ENCODE measurements at places on chromosomes 7 and 10.

GRCh38 chr10:103737735-103738367 lies 117.5 kb downstream of the SH3PXD2A start:
- DNase-seq, result no peak

- peak; percentile 84 for DNase-seq
Observed at GRCh38 chr10:43689955-43690771, 41.5 kb upstream of the ZNF32 start.

DNA sequence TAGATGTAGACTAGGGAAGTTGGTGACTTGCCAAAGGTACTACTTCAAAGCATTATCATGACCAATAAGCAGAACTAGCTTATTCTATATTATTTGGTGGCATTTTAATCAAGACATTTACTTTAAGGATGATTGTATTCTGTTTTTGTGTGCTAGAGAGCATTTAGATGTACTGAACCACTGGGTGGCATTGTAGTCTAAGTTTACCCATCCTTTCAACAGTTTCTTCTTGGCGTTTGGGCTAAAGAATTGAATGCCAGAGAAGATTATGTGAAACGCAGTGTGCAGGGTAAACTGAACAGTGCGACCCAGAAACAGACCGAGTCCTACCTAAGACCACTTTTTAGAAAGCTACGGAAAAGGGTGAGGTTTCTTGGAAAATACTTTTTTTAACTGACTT lies 26.8 kb downstream of the PRPF18 start:
- peak; percentile 60 for DNase-seq

- no peak for DNase-seq
Observed at GRCh38 chr7:25996006-25996408, 156.0 kb upstream of the NFE2L3 start.

DNA sequence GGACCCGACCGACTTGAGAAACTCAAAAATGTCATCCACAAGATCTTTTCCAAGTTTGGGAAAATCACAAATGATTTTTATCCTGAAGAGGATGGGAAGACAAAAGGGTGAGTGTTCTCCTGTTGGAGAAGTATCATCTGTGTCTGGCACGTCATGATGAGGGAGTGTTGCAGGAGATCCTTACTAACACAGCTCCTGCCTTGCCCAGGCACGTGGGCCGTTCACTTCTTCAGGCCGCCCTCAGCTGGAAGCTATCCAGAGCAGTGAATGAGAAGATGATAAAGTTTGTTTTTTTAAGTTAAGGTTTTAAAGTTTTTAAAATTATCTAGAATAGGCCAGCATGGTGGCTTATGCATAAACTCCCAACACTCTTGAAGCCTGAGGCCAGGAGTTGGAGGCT lies 6.2 kb downstream of the EIF3B start:
- DNase-seq, result no peak

DNA sequence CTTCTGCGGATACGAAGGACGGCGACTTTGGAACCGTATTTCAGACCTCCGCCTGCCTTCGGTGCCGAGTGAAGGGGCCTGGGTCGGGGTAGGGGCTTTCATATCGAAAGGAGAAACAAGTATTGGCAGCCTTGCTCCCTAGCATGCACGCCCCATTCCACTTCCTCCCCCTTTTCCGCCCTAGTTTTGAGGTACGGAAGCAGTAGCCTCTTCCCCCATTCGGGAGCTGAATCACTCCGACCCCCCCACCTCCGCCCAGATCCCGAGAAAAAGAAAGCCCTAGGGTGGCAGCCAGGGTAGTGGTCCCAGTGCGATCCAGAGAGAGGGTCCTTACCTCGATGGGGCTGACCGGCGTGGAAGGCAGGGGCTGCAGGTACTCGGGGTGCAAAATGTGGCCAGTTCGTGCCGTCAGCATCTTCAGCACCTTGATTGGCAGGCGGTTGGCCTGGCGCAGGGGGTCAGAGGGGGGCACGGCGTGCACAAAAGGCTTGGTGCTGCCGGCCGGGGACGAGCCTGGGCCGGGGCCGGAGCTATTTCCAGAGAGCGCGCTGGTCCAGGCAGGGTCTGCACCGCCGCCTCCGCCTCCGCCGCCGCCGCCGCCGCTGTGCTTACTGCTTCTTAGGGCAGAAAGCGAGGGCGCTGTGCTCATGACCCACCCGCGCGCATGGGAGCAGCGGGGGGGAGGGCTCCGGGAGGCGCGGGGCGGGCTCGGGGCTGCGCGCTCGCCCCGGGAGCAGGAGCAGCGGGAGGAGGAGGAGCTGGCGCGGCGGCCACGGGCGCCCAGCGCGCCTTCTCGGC lies 594 bp downstream of the ZNF503 start:
- peak; percentile 34 for DNase-seq

- no peak for DNase-seq
Observed at GRCh38 chr10:70041016-70041415, 11.6 kb upstream of the MACROH2A2 start.

- no peak for DNase-seq
Observed at GRCh38 chr7:118902600-118902999, 678.1 kb downstream of the ANKRD7 start.

GRCh38 chr10:64515970-64516699 lies 994.9 kb downstream of the REEP3 start:
- no peak for DNase-seq

DNA sequence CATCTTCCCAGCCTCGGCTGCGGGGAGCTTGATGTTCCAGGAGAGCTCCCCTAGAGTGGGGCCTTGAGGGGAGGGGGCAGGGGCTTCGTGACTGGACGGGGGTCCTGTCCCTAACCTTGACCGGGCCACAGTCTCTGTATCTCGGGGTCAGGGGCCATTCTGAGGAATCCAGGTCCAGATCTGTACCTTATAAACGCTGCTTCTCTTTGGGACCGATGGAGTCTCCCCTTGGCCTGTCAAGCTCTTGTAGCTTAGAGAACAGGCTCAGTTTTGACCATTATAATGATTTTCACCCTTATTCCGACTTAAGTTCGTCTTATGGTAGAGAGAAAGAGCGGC lies 831 bp downstream of the ZKSCAN5 start:
- DNase-seq, result no peak

- peak; percentile 86 for DNase-seq
Observed at GRCh38 chr7:74002474-74003017, 25.4 kb upstream of the ELN start.

DNA sequence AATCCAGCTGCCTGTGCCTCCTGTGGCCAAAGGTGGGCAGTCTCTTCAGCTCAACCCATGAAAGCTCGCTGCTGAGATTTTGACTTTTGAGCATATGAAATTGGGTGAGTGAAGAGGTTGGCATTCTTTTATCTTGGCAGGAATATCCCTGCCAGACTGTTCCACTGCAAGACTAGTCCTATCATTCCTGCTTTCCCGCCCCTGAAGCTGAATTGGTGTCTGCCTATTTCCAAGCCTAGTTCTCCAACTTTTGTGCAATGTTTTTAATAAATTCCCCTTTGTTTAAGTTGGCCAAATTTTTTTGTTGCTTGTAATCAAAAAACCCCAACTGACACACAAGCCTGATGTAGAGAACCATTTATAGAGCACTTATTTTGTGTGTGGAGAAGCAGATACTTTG lies 34.8 kb upstream of the BICC1 start:
- no peak for DNase-seq

DNA sequence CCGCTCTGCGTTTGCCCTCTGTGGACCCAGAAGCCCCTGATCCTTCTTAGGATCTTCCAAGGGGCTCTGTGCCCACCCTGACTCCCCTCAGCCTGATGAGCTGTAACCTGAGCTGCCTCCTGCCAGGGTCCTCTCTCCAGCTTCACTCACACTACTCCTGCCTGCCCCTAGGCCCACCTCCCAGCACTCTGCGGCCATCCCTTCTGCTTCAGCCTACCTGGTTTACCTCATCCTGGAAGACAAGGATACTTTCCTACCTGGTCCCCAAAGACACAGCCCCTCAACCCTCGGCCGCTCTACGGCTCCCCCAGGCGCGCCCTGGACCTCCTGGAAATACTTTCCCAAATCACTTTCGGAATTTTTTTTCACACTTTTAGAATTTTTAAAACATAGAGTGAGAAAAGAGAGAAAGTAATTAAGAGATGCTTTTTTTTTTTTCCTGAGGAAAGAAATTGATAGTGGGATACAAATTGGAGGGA lies 6.4 kb upstream of the ZNF862 start:
- DNase-seq, result no peak

DNA sequence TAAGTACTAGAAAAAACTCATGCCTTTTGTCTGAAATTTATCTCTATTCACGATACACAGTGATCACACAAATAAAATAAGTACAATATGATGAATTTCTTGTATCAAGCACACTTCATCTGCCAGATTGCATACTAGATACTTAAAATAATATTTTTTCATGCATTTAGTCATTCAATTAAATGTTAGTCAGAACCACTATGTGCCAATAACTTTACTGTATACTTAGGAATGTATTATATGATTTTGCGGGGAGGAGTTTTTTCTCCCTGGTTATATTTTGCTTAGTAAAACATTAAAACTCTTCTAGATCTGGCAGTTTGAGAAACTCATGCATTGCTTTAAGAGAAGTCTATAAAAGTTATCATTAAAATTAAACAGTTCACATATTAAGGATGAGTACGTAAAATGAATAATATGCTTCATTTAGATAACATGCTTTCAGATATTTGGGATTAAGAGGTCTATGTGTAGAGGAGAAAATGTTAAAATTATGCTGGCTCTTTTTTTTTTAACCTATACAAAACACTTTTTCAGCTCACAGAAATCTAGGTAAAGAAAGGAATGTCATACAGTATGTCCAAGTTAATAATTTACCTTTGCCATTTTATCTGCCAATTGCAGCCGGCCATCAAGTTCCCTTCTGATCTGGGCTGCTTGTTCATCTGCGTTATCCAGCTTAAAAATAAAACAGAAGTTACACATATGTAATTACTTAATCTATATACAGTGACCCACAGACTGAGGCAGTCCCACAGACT lies 70.1 kb downstream of the RNF133 start:
- no peak for DNase-seq

DNA sequence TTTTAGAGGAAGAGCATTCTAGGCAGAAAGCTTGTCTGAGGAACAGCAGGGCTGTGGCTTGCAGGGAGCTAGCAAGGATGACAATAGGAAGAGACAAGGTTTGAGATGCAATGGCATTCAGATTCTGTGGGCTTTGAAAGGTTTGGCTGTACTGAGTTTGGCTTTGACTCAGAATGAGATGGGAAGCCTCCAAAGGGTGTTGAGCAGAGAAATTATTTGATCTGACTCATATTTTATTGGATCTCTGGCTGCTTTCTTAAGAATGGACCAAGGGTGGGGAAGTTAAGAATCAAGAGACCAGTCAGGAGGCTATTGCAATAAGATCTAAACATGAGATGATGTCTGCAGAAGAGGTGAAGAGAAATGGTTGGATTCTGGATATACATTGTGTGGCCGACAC lies 273.2 kb downstream of the CDK14 start:
- DNase-seq, result no peak

- DNase-seq, result no peak
Observed at GRCh38 chr7:17882685-17883084, 57.6 kb downstream of the SNX13 start.

DNA sequence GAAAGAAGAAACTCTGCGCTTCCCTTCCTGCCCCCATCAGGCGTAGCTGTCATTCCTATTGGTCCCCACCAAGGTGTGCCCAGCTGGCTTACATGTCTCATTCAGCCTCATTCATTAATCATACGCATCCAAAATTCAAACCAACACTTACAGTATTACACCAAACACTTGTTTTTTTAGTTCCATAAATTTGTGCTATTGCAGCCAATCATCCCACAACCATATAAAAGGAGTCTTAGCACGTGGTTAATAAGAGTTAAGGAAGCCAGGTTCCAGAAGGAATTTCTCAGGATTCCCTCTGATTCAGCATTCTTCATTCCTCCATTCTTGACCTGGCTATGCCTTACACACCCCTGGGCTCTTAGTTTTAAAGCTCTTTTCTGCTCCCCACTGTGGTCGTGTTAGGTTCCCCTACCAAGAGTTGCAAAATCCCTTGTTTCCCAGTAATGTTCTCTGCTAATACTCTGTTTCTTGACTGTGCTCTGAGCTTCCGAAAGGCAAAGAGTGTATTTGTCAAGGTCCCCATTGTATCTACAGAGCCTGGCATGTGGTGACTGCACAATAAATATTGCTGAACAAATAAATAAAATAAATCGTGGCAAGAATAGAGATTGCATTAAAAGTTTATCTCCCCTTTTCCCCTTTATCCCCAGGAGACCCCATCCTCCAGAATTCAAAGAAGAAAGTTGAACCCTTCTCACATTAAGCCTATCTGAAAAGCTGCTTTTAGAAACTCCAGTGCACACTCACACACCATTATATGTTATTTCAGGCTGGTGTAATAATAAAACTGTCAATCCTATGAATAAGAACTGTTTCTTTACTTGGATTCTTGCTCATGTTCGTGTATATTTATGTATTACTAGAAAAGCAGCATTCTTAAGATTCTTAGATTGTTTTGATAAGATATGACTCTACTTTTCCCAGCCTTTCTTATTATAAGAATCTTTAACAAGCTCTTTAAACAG lies 514.4 kb downstream of the INHBA start:
- DNase-seq, result peak; percentile 83

GRCh38 chr10:61975391-61975932 lies 74.0 kb downstream of the ARID5B start:
- peak; percentile 88 for DNase-seq

GRCh38 chr10:44564790-44565189 lies 179.9 kb upstream of the CXCL12 start:
- no peak for DNase-seq

DNA sequence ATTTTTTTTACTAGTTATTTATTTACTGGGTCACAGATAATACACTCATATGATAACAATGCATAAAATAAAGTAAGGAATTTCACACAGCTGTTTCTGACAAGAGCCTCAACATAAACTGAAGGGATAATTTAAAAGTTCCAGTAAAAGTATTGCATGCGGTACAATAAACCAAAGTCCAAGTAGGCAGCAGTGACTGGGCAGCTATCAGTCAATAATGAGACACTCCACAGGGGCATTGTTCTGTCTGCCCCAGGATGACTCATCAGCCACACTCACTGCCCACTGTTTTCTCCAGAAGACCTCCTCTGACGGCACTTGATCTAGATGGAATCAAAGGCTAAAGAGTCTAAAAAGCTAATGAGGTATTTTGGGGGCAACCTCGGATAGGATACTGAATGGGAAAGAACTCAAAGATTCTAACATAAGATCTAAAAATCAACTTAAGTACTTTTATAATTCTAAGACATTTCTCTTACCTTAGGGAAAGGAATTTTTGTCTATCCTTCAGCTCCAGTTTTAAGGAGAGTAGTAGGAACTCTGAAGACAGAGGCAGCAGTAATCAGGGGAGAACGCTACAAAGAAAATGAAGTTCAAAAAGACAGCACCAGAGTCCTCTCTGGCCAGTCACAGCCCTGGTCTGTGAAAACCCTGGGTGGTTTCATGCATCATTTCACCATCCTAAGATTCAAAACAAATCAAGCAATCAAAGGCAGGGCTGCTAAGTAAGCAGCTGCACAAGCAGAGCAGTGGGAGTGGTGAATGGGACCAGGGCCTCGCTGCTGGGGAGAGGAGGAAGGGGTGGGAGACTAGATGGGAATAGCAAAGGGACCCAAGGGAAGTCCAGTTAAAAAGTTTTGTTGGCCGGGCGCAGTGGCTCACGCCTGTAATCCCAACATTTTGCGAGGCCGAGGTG lies 175.1 kb downstream of the AVL9 start:
- peak; percentile 70 for DNase-seq

DNA sequence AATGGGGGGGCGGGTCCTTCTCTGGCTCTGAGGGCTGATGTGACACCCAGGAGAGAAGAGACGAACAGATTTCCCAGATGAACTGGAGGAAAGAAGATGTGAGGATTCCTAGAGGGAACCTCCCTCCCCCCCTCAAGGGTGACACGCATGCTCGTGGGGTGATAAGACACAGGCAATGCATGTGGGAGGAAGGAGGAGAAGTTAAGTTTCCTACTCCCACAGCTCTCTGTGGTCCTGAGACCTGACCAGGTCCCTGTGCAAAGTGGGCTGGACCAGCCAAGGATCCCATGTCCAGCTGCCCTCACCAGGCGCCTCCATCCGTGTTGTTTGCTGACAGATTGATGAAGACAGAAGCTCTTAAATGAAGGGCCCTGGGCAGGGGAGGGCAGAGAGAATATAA lies 112.6 kb downstream of the SH3PXD2A start:
- DNase-seq, result no peak

Data from EL (cell line).